ENCODE measurements at places on chromosomes 5 and 9. TPM values are rescaled to one million over a fixed set of nuclear protein-coding genes. Genes with fewer than 3 reads are reported as not detected.

Gene PCDHGB3
- not detected for total RNA-seq

Gene MZB1
- total RNA-seq: not detected

DNA sequence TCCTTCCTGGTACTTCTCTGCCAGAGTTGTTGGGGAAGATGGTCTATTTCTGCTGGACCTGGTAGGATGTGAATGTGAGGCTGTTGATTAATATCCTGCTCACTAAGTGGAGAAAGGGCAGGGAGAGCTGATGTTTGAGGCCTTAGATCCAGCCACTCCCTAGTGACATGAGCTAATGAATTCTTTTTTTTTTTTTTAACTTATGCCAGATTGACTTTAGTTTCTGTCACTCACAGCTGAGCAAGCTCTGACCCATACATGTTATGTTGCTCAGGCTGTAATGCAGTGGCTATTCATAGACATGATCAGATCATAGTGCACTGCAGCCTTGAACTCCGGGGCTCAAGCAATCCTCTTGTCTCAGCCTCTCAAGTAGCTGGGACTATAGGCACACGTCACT, 75.1 kb upstream of the SPRY4 start:
- H3K4me1 ChIP-seq: peaks cover 19% of the 10 kb centered on the region
- H3K36me3 ChIP-seq: no peaks in the 10 kb centered on the region
- H3K4me3 ChIP-seq: no peak overlapping the region
- H3K27ac ChIP-seq: no peak overlapping the region
- no peaks in the 10 kb centered on the region for H3K27me3 ChIP-seq

DNA sequence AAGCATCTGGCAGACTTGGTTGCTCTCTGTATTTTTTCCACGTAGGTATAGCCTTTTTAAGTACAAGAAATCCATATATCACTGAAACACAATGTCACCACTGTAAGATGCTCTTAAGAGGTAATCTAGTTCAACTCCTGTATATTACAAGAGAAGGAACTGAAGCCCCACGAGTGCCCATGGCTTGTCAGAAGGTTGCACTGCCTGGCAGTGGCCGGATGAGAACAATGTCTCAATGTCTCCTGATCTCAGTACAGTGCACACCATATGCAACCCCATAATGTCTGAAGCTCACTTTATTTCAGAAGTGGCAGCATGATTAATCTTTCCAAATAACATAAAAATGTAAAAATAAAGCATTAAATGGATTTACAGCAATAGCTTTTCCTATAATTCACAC, 27.7 kb downstream of the TUT7 start:
- DNase-seq: no peak
- H3K36me3 ChIP-seq: no peaks in the 10 kb centered on the region
- H3K4me3 ChIP-seq: no peak overlapping the region
- H3K27me3 ChIP-seq: no peaks in the 10 kb centered on the region
- H3K4me1 ChIP-seq: no peaks in the 10 kb centered on the region
- no peak overlapping the region for H3K27ac ChIP-seq

DNA sequence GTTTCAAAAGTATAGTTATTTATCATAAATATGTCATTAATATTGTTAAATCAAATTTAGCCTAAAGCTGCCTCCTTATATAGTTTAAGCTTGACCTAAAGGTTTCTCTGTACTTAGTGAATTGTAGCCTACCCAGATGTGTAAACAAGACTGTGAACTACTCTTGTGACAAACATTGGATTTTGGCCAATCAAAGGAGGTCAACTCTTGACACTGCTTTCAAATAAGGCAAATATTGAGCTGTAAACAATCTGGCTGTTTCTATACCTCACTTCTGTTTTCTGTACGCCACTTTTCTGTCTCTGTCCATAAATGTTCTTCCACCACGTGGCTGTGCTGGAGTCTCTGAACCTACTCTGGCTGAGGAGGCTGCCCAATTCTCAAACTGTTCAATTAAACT, 51.2 kb downstream of the FXN start:
- no peaks in the 10 kb centered on the region for H3K27me3 ChIP-seq
- DNase-seq: no peak
- no peaks in the 10 kb centered on the region for H3K36me3 ChIP-seq
